ENCODE measurements at places on chromosomes 6 and 20.

GRCh38 chr20:412081-412480, 4.0 kb downstream of the RBCK1 start:
- no peak for DNase-seq

DNA sequence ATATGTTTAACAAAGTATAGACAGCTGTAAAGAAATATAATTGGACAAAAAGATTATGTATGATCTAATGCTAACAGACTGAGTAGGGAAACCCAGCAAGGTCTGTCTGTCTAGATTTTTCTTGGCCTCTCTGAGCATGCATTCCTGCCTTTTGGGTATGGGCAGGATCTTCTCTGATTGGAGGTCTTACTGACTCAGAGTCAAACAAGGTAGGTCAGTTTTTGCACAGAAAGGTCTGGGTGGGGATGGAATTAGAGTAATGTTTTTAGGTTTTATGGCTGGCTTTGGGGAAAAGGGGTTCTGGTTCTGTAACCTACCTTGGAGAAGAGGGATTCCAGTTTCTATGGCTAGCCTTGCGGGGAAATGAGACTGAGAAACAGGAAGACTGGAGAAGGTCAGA, 65.5 kb downstream of the LIN28B start:
- DNase-seq: no peak

- peak; percentile 67 for DNase-seq
Measured at GRCh38 chr20:32902456-32903420, 44.0 kb downstream of the EFCAB8 start.

DNA sequence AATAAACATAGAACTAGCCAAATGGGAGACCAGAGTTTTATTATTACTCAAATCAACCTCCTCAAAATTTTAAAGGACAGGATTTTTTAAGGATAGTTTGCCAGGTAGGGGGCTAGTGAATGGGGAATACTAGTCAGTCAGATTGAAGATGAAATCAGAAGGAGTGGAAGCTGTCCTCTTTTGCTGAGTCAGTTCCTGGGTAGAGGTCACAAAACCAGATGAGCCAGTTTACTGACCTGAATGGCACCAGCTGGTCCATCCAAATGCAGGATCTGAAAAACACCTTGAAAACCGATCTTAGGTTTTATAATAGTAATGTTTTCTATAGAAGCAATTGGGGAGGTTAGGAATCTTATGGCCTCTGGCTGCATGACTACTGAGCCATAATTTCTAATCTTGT, 558.2 kb downstream of the PKHD1 start:
- DNase-seq: no peak

DNA sequence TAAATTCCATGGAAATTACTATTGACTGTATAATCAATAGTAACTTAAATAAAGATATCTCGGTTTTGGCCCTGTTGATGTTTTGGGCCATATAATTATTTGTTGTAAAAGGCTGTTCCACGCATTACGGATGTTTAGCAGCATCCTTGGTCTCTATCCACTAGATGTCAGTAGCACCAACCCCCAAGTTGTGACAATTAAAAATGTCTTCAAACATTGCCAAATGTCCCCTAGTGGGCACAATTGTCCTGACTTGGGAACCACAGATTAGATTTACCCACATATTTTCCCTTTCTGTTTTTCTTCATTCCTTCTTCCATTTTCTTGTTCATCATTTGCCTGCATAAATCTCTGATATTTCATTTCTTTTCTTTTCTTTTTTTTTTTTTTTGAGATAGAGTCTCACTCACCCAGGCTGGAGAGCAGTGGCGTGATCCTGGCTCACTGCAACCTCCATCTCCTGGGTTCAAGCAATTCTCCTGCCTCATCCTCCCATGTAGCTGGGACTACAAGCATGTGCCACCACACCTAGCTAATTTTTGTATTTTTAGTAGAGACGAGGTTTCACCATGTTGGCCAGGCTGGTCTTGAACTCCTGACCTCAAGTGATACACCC, 13.6 kb upstream of the WFDC8 start:
- peak; percentile 18 for DNase-seq

GRCh38 chr20:39049684-39050554, 87.8 kb downstream of the DHX35 start:
- DNase-seq: peak; percentile 70

Data from stimulated activated CD4-positive, alpha-beta T cell treated with anti-CD3 and anti-CD28 coated beads, Interleukin-4, amount 100 ng/mL, for 48 hours (primary cell).